ENCODE measurements at places on chromosomes 1 and 21.
A peak's percentile ranks its signal among the peaks of the same experiment; 100 is the strongest.

GRCh38 chr1:187001198-187001889 lies 172.6 kb downstream of the PLA2G4A start:
- no peak for DNase-seq

GRCh38 chr1:228770779-228771223 lies 35.5 kb downstream of the RHOU start:
- DNase-seq: no peak

DNA sequence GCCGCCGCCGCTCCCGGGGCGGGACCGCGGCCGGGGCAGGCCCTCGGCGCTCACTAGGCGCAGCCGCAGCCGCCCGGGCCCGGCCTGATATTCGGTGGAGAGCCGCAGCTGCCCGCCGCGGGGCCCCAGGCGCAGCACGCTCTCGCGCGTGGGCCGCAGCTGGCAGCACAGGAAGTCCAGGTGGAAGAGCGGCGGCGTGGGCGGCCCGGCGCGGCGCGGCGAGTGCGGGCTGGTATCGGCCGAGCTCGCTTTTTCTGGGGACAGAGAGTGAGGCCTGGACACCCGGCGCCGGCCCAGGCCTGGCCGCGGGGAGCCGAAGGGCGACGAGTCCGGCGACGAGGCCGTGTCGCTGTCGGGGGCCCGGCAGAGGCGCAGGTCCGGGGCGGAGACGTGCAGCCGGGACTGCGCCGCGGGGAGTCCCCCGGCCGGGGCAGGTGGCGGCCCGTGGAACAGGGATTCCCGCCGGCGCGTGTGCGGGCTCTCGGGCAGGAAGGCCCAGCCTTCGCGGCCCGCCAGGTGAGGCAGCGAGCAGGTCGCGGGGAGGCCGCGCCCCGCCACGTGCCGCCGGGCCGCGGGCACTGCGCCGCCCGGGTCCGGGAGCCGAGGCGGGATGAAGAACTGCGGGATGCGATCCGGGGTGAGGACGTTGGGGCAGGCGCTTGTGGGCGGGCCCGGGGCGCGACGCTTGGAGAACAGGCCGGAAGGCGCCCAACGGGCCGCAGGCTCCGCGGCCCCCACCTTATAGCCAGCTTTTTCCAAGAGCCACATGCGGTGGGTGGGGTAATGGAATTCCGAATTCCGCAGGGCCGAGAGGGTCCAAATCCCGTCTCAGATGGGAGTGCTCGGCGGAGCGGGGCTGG lies 1.2 kb downstream of the C2CD4D start:
- DNase-seq: no peak

DNA sequence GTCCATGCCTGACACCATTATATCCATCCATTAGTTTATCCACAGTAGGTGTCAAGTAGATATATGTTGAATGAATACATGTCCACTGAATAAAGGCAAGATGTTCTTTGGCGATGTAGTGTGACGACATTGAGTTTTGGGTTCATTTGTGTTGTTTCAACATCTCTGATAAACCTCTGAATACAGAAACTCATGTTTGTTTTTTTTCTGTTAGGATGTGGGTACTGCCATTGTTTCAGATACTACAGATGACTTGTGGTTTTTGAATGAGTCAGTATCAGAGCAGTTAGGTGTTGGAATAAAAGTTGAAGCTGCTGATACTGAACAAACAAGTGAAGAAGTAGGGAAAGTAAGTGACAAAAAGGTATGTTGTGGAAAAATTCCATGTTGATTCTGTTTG lies 28.1 kb downstream of the MDM4 start:
- no peak for DNase-seq

DNA sequence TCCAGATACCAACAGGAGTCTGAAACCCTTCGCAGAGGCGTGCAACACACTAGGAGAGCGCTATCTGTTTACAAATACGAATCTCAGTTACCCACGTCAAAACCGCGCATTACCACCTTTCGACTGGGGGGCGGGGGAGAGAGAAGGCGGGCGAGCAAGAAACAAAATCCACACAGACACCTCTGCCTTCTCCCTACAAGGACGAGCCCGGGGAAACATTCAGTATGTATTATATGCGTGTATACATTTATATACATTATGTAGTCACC lies 722 bp downstream of the TUT4 start:
- DNase-seq: peak; percentile 40

DNA sequence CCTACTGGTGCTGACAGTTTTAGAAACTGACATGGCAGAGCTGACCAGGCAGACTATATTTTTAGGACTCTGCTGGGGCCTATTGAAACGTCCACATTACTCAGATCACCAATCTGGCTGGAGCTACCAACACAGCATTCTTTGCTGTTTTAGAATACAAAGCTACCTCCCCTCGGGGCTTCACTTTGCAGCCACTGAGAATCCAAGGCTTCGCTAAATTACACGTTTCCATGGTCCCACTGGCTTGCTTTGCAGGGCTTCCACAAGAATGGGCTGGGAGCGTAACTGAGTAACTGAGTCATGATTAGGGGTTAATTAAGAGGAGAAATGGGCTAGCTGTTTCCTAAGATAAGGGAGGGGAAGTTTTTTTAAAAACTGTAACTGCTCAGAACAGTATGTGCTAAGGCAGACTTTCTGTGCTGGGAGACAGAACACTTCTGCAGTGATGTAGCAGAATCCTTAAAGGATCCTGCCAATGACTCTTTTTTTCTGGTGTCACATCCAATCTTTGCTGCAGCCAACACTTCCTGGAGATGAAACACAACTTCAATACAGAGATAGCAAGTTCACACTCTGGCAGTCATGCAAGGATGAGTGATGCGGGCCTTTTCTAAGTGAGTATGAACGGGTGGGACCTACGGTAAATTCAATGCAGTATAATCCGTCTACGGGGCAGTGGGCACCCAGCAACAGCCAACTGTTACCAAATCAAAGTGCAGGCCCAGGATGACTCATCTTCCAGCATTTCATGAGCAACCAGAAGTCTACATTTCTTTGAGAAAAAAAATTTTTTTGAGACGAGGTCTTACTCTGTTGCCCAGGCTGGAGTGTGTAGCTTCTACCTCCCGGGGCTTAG lies 21.5 kb downstream of the NDUFS5 start:
- no peak for DNase-seq

DNA sequence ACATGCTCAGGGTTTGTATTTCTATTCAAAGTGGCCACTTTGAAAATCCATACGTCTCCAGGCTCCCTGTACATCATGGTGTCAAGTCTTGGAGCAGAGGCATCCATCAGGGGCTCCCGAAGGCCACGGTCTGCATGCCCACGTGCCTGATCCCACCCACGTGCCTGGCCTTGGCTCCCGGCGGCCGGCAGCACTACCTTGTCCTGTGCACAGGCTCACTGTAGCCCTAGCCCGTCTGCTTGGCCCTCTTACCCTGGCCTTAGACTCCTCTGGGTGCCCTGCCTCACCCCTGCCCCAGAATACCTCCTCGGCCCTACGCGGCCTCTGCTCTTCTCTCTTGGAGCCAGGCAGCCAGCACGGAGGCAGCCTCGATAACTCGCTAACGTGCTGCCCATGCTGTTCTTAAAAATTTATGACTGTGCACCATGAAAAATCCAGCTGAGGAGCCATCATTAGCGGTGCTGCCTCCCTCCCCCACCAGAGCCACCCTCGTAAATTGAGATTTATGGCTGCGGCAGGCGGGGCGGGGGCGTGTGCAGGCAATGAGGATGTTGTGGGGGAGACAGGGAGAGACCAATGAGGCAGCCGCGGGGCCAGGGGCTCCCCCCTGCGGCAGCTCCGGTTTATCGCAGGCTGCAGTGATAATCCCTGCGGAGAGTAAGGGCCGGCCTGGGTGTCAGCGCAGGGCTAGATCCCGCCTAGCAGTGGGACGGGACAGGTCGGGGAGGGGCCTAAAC lies 24.6 kb downstream of the DMAP1 start:
- DNase-seq: no peak

- DNase-seq: no peak
Observed at GRCh38 chr21:24969068-24969467, 638.2 kb downstream of the MRPL39 start.

DNA sequence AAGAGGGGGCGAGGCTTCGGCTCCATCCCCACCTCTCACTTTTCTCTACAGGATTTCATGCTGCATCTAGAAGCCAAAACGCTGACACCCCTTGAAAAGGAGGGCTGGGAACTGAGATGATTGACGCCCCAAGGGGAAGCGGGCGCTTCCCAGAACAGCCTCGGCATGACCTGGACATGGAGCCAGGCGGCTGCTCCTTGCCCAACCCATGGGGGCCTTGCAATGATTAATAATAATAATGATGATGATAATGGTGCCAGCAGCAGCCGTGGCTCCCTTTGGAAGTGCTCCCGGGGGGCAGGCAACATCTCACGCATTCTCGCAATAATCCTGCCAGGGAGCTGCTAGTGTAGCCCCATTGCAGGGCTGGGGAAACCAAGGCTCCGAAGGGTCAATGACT lies 78.2 kb downstream of the RAP1GAP start:
- no peak for DNase-seq

- DNase-seq: no peak
Observed at GRCh38 chr21:44518686-44519085, 21.3 kb downstream of the KRTAP10-1 start.

GRCh38 chr1:8397511-8397910 lies 79.6 kb downstream of the SLC45A1 start:
- no peak for DNase-seq

DNA sequence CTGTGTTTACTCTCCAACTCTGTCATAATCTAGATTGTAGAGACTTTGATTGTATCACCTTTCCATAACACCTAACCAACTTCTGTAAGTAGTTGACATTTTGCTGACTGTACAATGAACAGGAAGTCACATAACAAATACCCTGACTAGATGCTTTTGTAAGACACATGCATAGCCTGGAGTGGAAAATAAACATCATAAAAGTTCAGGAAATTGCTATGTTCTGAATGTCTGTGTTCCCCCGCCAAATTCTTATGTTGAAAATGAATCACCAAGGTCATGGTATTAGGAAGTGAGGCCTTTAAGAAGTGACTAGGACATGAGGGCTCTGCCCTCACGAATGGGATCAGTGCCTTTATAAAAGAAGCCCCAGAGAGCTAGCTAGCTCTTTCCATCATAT lies 40.4 kb upstream of the ZSWIM5 start:
- no peak for DNase-seq

DNA sequence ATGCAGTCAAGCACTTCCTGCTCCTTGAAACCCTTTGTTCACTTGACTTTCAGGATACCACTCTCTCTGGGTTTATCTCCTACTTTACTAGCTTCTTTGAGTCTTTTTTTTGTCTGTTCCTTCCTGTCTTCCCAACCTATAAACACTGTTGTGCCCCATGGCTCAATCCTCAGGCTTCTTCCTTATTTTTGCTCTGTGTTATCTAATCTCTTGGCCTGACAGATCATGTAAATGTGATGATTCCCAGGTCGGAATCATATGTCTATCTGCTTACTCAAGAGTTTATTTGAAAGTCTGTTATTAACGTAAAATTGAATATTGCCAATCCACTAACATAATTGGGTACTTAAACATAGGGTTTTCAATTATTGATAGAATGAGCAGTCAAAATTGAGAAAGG lies 171.7 kb upstream of the ST6GALNAC5 start:
- no peak for DNase-seq

DNA sequence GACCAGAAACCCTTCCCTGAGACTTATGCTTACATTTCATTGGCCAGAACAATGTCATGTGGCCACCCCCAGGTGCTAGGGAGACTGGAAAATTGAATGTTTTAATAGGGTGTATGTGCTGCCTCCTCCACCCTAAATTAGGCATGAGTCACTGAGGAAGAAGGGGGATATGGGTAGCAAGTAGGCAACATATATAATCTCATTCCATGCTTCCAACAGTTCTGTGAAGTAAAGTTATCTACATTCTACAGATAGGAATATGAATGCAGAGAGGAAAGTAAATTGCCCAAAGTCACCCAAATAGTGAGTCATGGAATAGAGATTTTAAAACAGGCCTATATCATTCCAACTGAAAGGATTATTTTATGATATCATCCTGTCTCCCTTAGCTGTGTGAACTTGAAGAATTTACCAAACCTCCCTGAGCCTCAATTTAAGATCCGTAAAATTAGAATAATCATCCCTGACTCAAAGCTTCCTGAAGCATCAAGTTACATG lies 168.6 kb upstream of the FGGY start:
- DNase-seq: no peak

- no peak for DNase-seq
Observed at GRCh38 chr1:61356995-61357394, 274.6 kb downstream of the NFIA start.

GRCh38 chr1:215958841-215959240 lies 391.7 kb downstream of the KCTD3 start:
- no peak for DNase-seq

DNA sequence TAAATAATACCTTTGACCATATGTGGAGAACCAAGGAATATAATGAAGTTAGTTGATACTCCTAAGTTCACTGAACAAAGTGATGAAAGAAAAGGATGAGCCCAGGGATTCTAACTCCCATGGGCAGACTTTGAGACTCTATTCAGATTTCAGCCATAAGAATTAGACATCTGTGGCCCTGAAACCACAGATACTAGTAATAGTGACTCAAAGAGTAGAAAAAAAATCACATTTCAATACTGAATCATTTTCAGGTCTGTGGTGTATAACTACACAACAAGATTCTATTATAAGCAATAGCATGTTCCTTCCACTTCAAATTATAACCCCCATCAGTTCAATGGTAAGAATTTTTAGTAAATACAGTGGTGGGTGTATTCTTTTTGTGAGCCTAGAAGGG lies 16.4 kb upstream of the F13B start:
- DNase-seq: no peak

DNA sequence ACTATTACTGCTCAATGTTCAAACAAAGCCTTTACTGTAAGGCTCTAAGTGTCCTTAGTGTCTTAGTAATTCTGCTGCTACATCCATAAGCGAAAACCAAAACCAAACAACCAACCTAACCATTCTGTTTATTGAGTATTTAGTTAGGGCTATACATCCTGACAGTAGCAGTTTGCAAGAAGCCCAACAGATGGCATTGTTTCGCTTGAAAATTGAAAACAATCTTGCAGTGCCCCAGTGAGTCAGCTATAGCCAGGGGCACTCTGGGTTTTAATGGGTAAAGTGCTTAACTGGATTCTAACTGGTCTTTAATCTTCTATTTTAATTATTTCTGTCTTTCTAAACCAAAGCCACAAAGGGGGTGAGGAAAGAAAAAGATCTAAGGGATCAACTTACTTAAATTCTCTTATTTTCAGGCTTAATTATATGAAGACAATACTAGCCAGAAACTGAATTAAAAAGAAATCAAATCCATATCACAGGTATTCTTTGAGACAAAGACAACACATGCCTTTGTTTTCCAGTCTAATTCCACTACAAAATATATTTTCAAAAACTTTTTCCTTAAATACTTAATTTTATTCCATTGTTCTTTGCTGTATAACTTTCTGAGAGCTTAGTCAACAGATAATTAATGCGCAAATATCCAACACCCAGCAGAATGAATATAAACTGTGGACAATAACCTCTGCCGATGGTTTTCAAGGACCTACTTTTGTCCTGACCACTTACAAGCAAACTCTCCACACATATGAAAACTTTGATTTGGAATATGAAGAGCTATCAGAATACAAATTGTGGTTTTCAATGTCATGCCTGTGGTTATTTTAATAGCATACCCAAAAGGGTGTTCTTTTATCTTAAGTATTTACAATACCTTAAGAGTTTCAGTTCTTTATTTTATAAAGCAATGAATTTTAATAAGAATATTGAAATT lies 15.2 kb downstream of the POGZ start:
- DNase-seq: peak; percentile 24

Data from activated naive CD4-positive, alpha-beta T cell (primary cell).